ENCODE measurements at places on chromosomes 16 and 17.

GRCh38 chr17:55811536-55811935 lies 60.7 kb downstream of the PCTP start:
- no peak for DNase-seq

DNA sequence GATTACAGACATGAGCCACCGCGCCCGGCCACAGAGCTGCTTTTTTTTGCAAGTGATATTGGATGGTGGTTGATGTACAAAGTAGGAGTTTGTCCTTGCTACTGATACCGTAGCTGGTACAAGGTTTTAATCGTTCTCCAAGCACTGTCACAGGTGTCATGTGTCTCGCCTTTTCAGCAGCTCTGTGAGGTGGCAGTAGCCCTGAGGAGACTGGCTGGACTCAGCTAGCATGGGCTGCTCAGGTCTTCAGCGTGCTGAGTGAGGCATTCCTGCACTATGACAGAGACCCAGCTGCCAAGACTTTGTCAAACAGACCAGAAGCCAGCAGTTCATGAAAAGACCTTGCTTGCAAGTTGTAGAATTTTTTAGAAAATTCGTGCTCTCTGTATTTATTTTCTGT lies 7.2 kb downstream of the WWOX start:
- DNase-seq: no peak

GRCh38 chr17:29579866-29580771 lies 9.3 kb downstream of the GIT1 start:
- DNase-seq: peak; percentile 68

DNA sequence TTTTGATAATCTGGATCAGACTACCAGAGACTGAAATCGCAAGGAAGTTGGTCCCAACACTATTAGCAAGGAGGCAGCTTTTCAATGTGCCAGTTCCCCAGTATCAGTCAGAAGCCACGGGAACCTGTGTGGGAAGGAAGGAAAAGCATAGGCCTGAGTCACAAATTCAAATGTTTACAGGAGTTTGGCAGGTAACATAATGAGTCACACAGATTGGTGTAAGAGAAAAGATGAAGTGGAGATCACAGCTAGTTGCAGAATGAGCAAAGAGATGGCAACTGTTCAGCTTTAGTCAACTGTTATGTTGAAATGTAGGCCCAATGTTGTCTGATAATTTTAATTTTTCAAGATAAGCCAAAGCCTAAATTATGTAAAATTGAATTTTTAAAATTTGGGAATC lies 28.1 kb upstream of the ITGA2B start:
- DNase-seq: no peak

DNA sequence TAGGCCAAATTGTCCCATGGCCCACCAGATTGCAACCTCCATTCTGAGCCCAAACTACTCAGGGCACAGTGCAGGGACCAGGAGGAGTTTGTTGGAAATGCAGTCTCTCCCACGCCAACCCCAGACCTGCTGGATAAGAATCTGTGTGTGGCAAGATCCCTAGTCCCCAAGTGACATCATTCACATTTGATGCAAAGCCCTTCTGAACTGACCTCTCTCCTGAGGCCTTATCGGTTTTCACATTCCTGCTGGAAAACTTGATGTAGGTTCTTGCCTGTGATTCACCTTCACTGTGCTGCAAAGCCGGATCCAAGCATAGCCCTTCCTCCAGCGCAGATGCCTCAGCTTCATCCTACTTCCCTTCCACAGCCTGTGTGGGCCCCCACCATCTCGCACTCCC lies 6.6 kb upstream of the SHCBP1 start:
- DNase-seq: no peak

DNA sequence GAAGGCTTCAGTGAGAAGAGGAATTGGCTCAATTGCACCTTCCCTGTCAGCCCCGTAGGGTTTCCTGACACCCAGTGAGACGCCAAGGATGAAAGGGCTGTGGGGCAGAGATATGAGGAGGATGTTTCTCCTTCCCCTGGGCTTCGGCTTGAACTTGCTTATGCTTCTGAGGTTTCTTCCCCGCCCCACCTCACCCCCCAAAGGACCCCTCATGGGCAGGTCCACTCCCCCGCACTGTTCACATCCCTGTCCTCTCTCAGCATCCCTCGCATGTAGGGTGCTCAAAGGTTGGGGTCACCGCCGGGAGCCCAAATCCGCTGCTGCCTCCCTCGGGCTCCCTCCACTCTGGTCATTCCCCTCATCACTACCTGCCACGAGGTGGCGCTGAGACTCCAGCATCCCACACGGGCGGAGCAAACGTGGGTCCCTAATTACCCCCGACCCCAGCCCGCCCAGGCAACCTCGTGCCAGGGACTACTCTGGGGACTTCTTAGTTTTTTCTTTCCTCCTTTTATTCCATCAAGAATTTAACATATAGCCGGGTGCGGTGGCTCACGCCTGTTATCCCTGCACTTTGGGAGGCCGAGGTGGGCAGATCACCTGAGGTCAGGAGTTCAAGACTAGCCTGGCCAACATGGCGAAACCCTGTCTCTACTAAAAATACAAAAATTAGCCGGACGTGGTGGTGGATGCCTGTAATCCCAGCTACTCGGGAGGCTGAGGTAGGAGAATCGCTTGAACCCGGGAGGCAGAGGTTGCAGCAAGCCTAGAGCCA lies 3.3 kb upstream of the TRARG1 start:
- DNase-seq: peak; percentile 47

GRCh38 chr16:56861092-56861610 lies 3.9 kb upstream of the SLC12A3 start:
- no peak for DNase-seq

DNA sequence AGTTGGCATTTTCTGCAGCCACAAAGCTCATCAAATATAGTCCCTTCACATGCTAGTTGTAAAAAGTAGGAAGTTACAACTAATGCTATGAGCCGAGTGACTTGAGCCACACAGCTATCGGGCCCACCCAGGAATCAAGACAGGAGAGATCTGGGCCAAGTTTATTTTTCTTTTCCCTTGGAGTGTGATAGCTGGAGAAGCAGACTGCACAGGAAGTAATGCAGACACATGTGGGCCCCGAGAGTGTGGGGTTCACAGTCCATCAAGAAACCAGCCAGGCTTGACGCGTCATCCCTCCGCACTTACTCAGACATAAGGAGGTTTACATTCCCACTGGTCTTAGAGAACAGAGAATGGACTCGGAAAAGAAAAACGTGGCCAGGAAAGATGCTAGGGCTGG lies 403.1 kb upstream of the CDH11 start:
- DNase-seq: no peak

GRCh38 chr16:31005350-31006085 lies 4.9 kb downstream of the STX1B start:
- DNase-seq: no peak

DNA sequence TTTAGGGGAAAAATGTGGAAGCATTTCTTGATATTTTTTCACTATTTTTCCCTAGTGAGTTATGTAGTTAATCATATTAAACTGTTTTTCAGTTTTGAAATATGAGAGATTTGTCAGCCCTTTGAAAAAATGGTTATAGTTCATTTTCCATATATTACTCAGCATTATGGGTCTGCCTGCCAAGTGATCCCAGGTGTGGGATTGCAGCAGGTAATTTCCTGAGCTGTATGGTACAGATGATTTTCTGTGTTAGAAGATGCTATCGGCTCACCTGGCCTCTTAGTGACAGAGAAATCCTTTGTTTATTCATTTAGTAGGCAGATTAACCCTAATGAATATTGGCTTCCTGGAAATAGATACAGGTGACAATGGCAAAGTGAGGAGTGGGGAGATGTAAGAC lies 275.1 kb upstream of the TBX2 start:
- no peak for DNase-seq
